Activated naive CD8-positive, alpha-beta T cell treated with anti-CD3 and anti-CD28 coated beads for 36 hours (primary cell): ENCODE measurements at places on chromosomes 12 and 14. TPM values are rescaled to one million over a fixed set of nuclear protein-coding genes. Genes with fewer than 3 reads are reported as not detected.

DNA sequence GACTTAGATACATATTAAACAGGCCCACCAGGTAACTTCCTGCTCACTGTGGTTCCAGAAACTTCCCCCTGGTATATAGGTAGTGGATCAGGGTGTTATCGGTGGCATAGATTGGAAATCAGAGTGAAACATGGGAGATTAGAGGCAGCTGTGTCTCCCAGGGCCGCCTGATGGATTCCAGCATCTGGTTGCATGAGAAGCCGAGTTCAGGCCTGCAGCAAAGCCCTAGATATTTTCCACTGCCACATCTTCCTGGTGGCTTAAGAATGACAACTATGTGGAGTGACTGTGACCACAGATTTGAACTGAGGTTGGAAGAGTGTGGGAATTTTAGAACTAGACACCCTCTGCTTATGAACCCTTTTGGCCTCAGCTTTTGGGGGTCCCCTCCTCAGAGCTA, 184.8 kb upstream of the NTF3 start:
- DNase-seq: no peak

- no peak for DNase-seq
Measured at GRCh38 chr14:101899263-101899662, 65.1 kb upstream of the DYNC1H1 start.

- DNase-seq: no peak
Measured at GRCh38 chr14:58281969-58282368, 16.4 kb upstream of the ARID4A start.

DNA sequence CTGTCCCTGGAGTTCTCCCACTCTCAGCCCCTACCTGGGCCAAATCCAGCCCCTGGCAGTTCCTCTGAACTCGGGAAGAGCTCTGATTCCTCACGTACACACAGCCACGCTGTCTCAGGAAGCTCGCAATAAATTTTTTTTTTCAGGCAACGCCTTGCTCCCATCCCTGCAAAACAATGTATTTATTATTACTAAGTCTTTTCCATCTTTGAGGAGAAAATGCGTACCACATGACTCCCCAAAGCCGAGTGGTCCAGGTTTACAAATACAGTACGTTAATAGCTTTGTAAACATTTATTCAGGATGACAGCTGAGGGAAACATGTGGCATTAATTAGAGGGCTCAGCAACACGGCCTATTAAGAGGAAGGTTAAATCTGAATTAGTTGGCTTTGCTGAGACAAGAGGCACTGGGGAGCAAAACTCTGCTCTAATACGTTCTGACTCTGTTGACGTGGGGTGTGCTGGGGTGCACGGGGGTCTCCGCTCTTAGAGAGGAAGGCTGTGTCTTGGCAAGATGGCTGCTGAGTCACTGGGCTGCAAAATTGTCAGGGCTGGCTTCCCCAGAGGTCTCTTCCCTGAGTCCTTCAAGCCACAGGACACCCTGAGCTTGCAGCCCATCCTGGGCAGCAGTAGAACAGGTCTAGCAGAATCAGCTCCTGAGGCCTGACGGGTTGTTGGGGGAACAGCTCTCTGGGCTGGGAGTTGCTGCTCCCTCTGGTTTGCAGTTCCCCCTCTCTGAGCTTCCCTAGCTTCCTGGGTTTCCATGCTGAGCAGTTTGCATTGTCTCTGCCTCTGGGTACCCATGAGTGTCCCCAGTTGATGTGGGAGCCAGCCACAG, 185.2 kb upstream of the TBX3 start:
- DNase-seq: no peak

The SLC8A3 gene
- 0.62 TPM for total RNA-seq

The CD27 gene
- 181 TPM for total RNA-seq

DNA sequence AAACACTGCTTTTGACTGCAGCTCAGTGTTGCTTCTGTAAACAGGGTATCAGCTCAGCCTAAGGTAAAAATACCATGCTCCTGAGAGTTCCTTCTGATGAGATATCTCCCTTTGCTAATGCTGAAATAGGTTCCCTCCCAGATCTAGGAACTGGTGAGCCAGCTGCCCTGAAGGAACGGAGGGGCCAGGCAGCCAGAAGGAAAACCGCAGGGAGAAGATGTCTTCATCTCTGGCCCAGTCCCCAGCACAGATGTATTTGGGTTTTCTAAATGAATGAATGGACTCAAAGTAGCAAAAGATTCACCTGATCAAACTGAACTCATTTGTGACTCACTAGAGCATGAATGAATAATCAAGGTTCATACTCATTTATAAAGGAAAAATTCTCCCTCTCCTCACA, 247.8 kb downstream of the MSRB3 start:
- DNase-seq: no peak

The GPRC5D gene
- not detected for total RNA-seq

DNA sequence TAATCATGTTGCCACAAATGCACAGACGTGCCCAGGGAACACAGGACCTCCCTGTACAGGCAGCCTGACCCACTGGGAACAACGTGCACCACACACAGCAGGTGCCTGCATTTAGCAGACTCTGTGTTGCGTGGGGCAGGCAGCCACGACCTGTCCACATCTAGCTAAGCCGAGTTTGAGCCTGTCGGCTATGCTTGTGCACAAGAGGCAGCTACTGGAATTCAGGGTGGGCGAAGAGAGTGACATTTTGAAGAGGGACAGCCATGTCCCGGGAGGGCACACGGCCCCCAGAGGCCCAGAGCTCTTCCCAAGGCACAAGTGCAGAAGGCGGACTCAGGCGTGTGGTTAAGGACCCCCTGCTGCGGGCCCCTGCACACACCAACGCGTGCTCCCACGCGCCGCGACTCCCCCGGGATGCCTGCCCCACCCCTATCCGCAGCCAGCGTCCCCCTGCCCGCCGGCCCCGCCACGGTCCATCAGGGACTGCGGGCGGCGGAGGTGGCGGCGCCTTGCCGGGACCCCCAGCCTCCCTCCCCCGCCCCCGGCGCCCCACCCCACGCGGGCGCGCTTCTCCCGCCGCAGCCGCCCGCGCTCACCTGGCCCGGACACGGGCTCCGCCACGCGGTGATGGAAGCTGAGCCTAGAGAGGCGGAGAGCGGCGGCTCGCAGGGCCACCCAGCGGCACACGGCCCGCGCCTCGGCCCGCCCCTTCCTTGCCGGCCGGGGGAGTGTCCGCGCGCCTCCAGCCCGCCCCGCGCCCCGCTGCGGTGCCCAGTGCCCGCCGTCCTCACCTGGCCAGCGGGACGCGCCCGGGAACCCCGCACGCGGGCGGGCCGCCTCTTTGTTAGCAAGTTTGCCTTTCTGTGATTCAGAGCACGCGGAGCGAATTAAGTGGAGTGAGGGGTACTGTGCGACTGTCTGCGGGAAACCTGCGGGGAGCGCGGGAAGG, 125.3 kb upstream of the PRMT8 start:
- no peak for DNase-seq

- DNase-seq: no peak
Measured at GRCh38 chr12:96419576-96420276, 19.5 kb upstream of the CDK17 start.

DNA sequence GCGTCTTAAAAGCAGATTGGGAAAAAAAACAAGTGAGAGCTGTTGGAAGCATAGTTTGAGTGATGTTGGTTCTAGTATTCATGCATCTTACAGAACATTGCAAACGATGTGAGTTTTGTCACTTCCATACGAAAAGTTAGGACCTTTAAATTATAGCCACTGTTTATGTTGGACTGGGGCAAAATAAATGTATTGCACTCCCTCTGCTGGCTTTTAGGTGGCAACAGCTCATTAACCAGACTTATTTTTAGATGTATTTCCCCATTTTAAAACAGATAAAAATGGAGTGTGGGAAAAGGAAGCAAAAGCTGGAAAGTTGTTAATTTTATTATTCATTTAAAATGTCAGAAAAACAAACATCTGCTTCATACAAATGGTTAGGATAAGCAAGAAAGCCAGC, 111.9 kb downstream of the LGR5 start:
- no peak for DNase-seq

DNA sequence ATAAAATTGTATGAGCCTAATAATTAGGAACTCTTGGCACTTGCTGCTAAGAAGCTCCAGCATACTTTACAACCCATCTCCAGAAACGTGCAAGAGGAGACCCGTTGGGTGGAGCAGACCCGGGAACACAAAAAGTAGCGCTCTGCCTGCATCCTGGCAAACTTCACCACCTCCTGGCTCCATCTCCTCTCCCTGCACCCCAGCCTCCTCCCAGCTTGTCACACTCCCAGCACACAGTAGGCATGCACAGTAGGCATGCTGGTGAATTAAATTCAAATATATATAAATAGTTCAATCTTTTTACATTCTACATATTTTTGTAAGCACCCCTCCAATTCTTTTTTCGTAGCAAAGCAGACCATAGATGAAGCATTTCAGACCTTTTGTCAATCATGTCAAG, 1.2 kb downstream of the VSIG10 start:
- DNase-seq: no peak

DNA sequence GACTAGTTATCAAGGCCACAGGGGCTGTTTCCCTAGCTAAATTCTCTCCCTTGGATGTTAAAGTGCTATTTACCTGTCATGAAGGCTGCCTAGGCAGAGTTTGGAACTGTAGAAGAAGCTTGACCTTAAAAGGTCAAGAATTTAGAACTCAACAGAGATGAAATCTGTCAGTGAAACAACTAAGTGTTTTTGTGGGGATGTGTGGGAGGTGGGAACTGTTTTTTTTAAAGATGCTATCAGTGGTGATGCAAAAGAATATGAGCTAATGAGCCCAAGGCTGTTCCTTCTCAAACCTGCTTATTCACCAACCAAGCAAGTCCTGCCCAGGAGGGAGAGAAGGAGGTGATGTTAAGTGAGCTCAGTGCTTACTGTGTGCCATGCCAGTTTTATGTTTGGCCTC, 40.8 kb upstream of the POC1B start:
- no peak for DNase-seq

DNA sequence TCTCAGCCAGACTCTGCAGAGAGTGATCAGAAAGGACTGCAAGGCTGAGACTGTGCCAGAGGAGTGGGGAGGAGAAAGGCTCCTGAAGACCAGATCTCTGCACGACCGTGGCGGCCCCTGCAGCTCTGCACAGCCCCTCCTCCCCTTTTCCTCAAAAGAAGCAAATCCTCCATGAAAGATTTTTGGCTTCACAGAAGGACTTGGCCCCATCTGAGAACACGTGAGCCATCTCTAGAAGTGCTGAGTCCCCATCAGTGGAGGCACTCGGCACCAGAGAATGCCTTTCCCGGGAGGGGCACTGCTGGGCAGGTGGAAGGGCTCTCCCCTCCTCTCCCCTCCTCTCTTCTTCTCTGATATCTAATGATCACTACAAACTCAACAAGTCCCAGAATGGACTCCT, 6.8 kb downstream of the FIGNL2 start:
- DNase-seq: no peak

DNA sequence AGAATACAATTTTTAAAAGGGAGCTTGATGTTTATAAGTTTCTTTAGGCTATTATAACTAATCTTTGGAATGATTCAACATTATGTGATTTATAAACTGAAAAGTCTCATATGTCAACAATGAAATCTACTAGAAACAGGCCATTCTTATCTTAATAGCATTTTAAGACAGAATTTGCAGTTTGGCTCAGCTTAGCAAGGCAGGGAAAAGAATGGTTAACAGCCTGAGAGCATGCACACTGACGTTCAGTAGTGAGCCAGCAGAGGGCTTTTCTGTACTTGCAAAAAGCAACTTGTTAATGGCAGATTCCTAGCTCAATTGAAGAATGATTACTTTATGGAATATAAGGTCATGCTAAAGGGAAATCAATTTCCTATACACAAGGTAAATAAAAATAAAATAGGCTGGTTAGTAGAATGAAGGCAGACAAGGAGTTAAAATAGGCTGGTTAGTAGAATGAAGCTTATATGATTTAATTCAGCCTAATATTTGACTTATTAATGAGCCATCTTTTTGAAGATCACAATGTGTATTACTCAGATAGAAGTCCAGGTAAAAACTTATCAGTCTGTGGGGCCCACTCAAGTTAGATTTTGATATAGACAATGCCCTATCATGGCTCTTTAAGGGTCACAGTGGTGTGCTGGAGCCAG, 95.9 kb downstream of the OTOGL start:
- no peak for DNase-seq

DNA sequence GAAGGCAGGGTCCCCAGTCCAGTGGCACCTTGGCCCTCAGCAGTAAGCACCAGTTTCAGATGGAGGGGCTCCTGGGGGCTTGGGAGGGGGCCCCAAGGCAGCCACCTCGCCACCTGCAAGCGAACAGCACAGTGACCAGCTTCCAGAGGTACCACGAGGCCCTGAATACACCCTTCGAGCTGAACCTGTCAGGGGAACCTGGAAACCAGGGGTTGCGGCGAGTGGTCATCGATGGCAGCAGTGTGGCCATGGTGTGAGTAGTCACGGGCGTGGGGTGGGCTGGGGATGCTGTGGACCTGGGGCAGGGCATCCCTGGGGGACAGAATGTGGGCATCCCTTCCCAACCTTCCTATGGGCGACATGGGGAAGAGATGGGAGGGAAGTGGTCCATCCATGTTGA, 11.2 kb downstream of the NYNRIN start:
- DNase-seq: no peak

GRCh38 chr12:80053051-80053790, 46.1 kb upstream of the OTOGL start:
- no peak for DNase-seq

DNA sequence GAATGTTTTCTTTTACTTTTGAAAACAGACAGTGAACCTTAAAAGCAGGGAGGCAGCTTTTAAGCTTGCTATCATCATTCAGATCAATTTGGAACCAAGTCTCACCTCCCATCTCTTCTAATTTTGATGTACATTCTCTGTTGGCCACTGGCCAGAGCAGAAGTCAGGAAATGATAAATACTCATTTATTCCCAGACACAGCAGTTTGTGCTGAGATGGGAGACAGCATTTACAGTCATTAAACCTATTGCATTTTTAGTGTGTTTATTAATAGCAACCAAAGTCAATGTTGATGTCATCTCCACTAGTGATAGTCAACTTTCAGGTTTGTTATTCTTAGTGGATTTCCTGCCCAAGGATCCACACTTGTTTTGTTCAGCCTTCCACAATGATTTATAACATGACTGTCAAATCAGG, 320.0 kb upstream of the ATP2B1 start:
- no peak for DNase-seq

The GYS2 gene
- total RNA-seq: not detected

- DNase-seq: no peak
Measured at GRCh38 chr14:66405158-66405557, 81.0 kb upstream of the CCDC196 start.

The ALDH2 gene
- 1.6 TPM for total RNA-seq

The GRIP1 gene
- total RNA-seq: 3.4 TPM

The MUCL1 gene
- total RNA-seq: not detected
